Stimulated activated CD4-positive, alpha-beta T cell treated with anti-CD3 and anti-CD28 coated beads, Interleukin-1b, Interleukin-23, amount 100 ng/mL, for 1 hour (primary cell): ENCODE measurements at places on chromosomes 2 and 18.

- no peak for DNase-seq
Measured at GRCh38 chr18:25240420-25240770, 111.6 kb downstream of the ZNF521 start.

DNA sequence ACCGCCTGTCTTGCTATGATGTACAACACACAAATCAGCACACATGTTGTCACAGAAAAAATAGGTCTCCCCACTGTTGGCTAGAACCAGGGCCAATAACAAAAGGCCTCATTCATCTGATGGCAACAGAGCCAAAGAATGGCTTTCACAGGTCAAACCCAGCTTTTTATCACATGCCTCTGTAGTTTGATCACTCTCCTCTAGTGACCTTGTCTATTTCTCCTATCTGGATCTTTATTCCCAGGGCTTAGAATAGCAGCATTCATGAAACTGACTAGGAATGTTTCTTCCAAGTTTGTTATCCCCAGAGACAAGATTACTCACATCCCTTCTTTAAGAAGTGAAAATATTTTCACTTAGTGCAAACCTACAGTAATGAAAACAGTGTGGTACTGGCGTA is 285.8 kb upstream of the GYPC start:
- no peak for DNase-seq

GRCh38 chr2:117512307-117512706 is 302.2 kb upstream of the DDX18 start:
- DNase-seq, result no peak

- DNase-seq, result peak; percentile 85
Measured at GRCh38 chr18:2655178-2655953, at the start of gene SMCHD1. Gene SMCHD1 (plus strand): TSS chr18:2655726. CDS start chr18:2656076, 350 bp downstream.

DNA sequence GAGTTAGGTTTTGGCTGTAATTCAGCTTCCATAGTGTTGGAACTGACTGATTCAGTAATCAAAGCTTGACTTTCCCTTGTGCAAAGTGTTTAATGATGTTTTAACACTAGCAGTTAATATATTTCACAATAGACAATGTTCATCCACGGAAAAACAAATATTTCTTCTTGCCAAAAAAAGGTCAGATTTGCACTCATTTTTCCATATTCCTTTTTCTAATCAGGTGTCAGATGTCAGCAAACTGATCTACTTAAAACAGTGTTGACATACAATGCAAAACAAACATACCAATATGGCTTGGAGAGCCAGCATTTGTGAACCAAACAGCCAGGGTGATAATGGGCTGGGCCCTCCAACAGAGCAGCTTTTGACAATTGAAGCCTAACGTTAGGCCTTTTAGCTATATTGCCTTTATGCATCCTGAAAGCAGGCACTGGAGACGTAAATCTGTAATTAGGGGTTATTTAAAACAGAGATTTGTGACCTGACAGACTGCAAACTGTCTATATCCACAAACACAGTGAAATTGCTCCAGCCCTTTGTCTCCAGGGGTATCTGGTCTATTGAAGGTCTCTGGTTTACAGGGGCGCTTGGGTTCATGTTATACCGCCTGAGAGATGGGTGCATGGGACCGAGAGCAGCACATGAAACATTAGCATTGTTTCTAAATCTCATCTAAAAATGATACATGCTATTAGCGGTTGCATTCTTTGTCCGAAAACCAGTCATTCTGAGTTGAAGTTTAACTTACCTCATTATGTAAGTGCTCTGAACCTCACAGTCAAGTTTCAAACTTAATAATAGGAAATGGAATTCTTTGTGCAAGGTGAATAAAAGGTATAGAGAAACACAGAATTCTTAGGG is 7.1 kb upstream of the CDCA7 start:
- DNase-seq, result no peak

GRCh38 chr2:154455866-154456265 is 242.6 kb upstream of the KCNJ3 start:
- no peak for DNase-seq

- no peak for DNase-seq
Measured at GRCh38 chr2:19987936-19988335, 2.0 kb downstream of the WDR35 start.

DNA sequence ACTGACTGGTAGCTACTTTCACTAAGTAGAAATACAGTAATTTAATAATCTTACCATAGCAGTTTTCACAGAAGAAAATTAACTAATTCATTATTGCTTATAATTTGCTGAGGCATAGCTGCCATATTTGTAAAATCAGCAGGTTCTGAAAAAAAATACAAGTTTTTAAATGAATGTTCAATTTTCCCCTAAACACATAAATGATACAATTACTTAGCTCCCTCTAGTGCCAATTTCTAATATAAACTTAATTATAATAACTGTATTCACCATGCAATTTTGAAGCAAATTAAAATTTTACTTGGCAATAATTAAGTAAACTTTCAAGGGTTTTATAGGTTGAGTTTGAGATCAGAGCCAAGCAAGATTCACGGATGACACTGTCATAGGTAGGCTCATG is 1321.6 kb upstream of the ACVR2A start:
- DNase-seq, result no peak

DNA sequence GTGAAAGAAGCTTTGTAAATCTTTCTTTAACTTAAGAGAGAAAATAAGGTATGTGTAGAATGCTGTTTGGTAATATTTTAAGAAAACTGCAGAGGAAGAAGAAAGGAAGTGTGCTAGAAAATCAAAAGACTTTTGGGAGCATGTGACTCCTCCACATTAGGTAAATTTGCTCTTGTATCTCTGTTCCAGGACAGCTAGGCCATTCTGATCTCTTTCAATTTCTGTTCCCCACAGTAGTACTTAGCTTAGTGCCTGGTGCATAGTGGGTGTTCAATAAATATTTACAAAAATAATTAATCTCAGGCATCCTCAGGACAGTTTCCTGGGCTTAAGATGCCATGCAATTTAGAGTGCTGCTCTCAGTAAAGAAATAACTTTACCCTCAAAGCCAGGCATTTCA is 105.0 kb downstream of the GPD2 start:
- no peak for DNase-seq

- no peak for DNase-seq
Measured at GRCh38 chr2:43193652-43194120, 32.7 kb downstream of the ZFP36L2 start.

- DNase-seq, result no peak
Measured at GRCh38 chr2:181971032-181971431, 14.6 kb upstream of the PPP1R1C start.

GRCh38 chr2:196176142-196176738 is 4.9 kb upstream of the STK17B start:
- DNase-seq, result no peak

DNA sequence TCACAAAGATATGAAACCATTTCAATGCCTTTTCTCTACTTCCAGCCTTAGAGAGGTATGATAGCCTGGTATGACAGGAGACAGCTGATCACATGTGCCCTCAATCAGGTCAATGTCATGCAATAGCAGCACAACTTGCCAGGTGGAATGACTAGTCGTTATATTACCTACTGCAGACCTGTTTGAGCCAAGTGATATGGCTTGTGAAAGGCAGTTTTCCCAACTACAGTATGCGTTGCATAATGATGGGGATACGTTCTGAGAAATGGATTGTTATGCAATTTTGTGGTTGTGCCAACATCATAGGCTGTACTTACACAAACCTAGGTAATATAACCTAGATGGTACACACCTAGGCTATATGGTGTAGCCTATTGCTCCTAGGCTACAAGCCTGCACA is 262.8 kb downstream of the ICOS start:
- DNase-seq, result no peak

GRCh38 chr2:178863856-178864620 is 56.8 kb upstream of the TTN start:
- DNase-seq, result no peak

DNA sequence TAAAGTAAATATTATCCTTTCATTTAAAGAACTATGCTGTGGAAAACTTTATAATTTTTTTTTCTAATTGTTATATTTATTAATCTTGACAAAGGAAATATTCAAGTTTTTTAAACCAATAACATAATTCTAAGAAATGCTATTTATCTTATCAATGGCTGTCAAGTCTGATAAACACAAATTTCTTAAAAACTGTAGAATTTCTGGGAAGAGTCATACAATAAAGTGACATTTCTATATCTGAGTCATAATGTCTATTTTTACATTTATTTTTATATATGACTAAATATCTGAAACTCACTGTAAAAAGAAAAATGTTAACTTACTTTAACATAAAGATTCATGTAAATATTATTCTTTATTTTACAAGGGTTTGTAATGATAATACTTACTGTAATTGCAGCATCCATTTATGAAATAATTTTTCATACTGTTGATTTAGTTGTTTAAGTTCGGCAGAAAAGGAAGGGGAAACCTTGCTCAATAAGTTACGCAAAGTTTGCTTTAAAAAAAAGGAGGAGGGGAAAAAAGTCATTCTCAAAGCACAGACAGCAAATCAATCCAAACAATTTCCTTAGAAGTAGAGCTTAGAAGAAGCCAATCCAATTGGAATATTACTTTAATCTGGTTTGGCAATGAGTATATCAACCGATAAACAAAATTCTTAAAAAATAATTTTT is 32.4 kb downstream of the ORC2 start:
- DNase-seq, result no peak

GRCh38 chr18:75139226-75139911 is 69.6 kb downstream of the PTGR3 start:
- no peak for DNase-seq

GRCh38 chr2:191051825-191052778 is 38.1 kb upstream of the STAT1 start:
- no peak for DNase-seq

DNA sequence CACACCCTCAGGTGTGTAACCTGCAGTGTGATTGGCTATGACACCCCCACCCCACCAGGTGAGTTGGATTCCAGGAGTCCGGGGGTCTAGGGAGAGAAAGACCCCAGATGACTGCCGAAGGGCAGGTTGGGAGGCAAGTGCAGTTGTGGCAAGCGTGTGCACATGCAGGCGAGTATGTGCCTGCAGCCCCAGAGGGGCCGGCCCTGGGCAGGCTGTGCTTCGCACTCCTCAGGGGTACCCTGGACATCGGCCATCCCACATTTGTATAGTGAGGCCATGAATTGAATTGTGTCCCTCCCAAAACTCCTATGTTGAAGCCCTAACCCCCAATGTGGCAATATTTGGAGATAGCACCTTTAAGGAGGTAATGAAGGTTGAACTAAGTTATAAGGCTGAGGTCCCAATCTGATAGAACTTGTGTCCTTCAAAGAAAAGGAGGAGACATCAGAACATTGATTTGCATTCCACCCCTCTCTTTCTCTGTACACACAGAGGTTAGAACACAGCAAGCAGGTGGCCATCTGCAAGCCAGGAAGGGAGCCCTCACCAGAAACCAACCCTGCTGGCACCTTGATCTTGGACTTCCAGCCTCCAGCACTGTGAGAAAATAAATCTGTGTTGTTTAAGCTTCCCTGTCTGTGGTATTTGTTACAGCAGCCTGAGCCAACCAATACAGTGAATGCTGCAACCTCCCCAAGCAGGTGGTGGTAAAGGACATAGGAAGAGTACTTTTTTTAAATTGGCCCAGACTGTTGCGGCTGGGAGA is 241.8 kb downstream of the TFCP2L1 start:
- DNase-seq, result no peak

DNA sequence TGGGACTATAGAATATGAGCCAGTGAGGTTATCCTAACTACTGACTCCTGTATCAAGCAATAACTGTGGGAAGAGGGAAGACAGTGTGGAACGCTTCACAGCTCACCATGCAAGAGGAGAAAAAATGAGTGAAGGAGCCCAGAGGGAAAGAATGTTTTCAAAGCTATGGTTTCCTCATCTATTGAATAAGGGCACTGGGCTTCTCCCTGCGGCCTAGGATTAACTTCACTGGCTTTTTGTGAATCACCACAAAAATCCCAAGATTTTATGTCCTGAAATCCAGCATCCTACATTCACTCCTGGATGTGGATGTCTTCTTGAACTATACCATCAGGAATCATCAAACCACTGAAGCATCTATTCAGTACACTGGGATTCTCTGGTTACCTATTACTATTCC is 44.5 kb upstream of the SP5 start:
- no peak for DNase-seq

DNA sequence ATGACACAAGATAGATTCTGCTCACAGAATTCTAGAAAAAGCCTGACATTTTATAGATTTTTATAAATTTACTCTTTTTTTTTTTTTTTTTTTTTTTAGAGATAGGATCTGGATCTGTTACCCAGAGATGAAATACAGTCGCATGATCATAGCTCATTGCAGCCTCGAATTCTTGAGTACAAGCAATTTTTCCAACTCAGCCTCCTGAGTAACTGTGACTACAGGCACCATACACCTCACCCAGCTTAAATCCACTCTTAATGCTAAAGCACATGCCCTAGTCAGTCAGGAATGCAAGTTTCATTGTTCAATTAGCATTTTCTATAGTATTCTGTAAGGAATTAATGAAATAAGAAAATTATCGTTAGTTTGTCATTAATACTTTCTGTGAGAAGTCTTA is 32.1 kb upstream of the WDR75 start:
- DNase-seq, result no peak

- DNase-seq, result no peak
Measured at GRCh38 chr2:237760506-237761502, 37.8 kb upstream of the RBM44 start.

- no peak for DNase-seq
Measured at GRCh38 chr2:112634153-112634873, 11.4 kb upstream of the SLC20A1 start.

- DNase-seq, result no peak
Measured at GRCh38 chr2:174636987-174637386, 39.4 kb upstream of the WIPF1 start.

DNA sequence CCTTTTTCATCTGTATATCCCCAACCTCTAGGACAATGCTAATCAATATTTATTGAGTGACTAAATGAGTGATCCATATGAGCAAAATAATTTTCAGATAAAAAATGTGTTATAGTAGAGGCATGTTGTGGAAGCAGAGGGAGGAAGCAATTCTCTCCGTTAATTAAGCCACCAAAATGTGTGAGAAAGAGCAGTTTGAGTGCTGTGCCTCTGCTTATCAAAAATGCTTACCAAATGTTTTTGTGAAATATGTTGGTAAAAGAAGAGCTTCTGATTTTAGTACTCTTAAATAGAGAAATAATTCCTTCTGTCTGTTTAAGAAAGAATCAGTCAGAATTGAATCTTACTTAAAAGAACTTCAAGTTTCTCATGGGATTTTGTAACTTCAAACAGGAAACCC is 90.3 kb downstream of the DTNA start:
- DNase-seq, result no peak

- no peak for DNase-seq
Measured at GRCh38 chr2:120447127-120447785, 101.3 kb downstream of the INHBB start.

- DNase-seq, result no peak
Measured at GRCh38 chr2:32591669-32592463, 36.0 kb upstream of the TTC27 start.

- no peak for DNase-seq
Measured at GRCh38 chr2:172813314-172813888, 77.8 kb downstream of the RAPGEF4 start.

- DNase-seq, result no peak
Measured at GRCh38 chr2:30803281-30803680, 4.0 kb downstream of the CAPN13 start.

DNA sequence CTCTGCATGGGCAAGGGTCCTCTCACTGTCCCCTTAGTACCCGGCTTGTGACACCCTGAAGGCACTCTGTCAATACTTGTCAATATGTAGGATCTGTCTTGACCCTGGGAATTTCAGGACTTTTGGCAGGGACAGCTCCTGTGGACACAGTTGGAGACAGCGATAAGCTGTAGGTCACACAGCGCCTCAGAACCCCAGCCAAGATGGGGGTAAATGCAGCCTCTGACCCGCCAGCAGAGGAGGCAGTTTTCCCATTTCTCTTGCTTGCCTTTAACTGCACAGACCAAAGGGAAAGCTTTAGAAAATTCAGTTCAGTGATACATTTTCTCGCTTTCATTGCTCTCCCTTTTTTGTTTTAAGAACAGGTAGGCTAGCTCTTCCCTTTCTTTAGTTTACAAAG is 54.8 kb upstream of the KLHL29 start:
- DNase-seq, result no peak
